ENCODE measurements at places on chromosomes 11 and 22.

GRCh38 chr11:75147191-75147874 is 3.6 kb upstream of the SLCO2B1 start:
- DNase-seq, result no peak

DNA sequence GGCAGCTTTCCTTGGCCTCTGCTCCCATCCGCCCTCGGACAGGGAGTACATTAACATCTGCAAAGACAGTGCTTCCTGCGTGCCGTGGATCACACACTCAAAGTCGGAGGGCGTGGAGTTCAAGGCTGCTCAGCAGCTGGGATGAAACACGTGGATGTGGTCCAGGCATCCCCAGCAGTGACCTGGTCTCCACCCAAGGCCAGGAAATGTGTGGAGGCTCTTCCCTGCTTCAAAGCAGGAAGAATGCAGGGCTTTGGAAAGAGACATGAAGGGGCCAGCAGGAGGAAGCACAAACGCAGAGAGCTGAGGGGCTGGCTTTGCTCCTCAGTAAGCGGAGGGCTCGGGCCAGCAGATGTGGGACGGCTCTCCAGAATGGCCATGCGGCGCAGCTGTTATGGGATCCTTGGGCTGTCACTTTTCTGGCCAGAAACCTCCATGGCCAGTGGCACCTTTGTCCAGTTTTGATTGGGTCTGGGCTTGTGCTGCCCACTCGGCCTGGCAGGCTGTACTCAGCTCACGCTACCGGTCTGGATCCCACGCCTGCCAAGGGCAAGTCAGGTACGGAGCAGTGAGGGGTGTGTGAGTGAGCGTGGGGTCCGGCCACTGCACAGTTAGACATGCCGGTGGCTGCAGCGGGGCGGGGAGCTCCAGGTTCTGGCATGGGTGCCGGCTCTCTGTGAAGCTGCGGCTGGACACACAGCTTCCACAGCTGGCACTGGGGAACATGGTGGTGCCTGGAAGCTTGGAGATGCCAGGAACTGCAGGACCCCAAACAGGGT is 438.0 kb downstream of the TBC1D22A start:
- no peak for DNase-seq

- no peak for DNase-seq
These were observed 28.3 kb downstream of the TSPAN18 start for GRCh38 chr11:44754876-44755555.

DNA sequence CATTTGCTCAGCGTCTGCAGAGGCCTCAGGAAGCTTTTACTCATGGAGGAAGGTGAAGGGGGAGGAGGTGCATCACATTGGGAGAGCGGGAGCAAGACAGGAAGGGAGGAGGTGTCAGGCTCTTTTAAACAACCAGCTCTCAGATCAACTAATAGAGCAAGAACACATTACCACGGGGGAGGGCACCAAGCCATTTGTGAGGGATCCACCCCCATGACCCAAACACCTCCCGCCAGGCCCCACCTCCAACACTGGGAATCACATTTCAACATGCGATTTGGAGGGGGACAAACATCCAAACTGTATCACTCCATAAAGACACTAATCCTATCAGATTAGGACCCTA is 18.9 kb upstream of the THY1 start:
- no peak for DNase-seq

DNA sequence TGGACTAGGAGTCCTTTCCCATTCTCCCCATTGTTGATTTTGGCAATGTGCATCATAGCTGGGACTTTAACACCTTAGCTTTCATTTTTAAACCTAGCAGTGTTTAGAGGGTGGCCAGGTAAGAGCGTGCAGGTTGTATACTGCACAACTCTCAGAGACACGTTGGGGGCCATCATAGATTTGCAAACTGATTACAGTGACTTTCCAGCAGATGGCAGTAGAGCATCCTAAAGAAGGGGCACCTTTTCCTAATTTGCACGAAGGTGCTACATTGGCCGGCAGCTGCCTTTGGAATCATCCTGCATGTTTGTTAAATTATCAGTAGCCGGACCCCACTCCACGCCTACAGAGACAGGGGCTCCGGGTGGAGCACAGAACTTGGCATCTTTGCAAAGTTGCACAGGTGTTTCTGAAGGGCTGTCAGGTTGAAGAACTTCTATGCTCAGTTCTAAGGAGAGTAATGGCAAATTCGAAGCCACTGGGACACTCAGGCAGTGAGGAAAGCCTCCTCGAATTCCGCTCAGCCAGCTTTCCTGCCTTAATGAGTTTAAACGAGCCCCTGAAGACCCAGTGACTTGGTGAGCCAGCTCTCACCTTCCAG is 7.7 kb downstream of the LHFPL7 start:
- no peak for DNase-seq

- no peak for DNase-seq
These were observed 79.3 kb downstream of the SGSM3 start for GRCh38 chr22:40449676-40450035.

DNA sequence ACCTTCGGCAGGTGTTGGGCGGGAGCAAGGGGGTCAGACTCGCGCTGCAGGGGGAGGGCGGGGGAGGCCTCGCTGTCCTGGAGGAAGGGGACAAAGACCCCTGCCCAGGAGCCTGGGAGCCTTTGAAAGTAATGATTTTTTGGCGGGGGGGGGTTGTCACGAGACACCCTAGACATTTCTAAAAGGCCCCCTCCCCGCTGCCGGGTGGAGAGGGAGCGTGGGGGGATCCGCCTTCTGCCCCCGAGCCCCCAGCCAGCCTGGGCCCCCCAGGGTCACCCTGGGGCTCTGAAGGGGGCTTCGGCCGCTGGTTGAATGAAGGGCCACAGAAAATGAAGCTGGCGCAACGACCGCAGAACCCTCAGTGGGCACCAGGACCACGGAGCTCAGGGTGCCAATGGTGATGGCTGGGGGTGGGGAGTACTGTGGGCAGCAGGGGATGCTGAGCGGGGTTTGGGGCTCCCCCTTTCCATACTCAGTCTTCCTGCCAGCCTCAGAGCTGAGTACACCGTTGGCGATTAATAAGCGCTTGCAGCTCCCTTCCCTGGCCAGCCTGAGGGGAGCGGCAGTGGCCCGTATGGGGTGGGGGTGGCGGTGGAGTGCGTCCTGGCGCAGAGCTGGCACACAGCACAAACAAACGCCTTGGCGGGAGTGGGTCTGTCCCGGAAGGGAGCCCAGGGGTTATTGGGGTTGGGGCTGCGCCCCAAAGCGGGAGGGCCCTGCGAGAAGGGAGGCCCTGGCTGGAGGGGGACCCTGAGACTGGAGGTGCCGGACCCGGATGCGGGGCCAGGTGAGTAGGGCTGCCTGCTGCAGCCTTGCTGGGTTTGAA is 1.2 kb upstream of the DUSP8 start:
- no peak for DNase-seq

DNA sequence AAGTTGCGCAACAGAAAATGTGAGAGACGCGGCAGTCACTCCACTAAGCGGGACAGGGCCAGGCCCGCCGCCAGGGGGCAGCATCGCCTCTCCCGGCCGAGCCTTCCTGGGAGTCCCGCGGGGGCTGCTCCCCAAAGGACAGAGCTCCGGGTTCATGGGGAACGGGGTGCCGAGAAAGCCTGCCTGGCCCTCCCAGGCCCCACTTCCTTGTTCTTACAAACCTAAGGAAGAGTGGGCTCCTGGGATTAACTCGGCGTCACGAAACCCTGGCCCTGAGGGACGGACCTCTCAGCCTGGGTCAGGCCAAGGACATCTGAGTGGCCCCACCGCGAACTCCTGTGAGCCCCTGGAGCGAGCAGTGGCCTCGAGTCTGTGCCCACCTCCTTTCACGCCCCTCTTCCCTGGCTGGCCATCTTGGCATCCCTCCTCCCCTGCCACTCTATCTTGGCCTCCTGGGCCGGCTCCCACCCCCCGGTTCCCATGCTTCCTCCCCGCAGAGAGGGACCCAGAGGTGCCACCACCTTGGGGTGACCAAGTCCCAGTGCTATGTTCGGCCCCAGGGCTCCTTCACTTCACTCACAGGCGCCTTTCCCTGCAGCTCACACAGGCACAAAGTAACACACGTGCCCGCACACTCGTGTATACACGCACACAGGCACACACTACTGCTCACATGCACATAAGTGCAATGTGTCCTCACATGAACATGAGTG is 99.9 kb upstream of the FGF3 start:
- no peak for DNase-seq

DNA sequence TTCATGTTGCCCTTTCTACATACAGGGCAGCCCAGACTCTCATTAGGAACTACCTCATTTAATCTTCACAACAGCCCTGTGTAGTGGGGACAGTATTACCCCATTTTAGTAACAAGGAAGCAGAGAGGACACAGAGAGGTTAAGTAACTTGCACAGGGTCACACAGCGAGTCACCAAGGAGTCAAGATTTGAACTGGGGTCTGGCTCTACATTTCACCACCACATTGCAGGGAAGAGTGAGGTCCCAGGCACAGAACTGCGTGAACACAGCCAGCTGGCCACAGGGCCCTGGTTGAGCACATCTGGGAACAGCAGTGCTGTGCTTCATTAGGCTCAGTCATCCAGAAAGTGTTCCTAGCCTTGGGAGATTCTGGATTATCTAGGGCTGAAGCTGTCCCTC is 45.4 kb upstream of the ISX start:
- no peak for DNase-seq

DNA sequence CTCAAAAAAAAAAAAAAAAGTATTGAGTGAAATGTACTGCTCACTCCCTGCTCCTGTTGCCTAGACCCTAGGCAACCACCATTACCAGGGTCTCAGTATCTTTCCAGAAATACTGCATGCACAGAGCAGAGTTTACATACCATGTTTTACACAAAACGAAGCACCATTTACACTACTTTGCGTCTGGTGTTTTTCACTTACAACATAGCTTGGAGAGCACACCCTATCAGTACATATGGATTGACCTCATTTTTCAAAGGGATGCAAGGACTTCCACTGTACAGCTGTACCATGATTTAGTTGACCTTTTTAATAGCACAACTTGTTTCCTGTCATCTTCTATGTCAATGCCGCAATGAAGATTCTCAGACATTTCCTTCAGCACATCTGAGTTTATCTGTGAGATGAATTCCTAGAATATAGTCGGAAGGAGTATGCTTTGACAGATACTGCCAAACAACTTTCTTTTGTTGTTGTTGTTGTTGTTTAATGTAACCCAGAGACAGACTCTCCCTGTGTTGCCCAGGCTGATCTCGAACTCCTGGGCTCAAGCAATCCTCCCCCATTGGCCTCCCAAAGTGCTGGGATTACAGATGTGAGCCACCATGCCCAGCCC is 6.1 kb downstream of the MYH9 start:
- no peak for DNase-seq

GRCh38 chr11:65817835-65818680 is 15.7 kb upstream of the SNX32 start:
- DNase-seq, result peak; percentile 74

GRCh38 chr11:114109206-114110090 is 49.9 kb downstream of the ZBTB16 start:
- no peak for DNase-seq

- DNase-seq, result no peak
These were observed 4.4 kb downstream of the DCPS start for GRCh38 chr11:126308271-126308671.

GRCh38 chr22:45164270-45165088 is 754 bp downstream of the NUP50 start:
- DNase-seq, result no peak

- DNase-seq, result no peak
These were observed 270.6 kb upstream of the ZC3H12C start for GRCh38 chr11:109822436-109823102.

GRCh38 chr11:14894657-14895598 is 2.9 kb upstream of the CYP2R1 start:
- no peak for DNase-seq

- no peak for DNase-seq
These were observed 4.1 kb upstream of the WDR74 start for GRCh38 chr11:62843466-62843865.

GRCh38 chr11:17978553-17979287 is 34.1 kb downstream of the SERGEF start:
- DNase-seq, result no peak

DNA sequence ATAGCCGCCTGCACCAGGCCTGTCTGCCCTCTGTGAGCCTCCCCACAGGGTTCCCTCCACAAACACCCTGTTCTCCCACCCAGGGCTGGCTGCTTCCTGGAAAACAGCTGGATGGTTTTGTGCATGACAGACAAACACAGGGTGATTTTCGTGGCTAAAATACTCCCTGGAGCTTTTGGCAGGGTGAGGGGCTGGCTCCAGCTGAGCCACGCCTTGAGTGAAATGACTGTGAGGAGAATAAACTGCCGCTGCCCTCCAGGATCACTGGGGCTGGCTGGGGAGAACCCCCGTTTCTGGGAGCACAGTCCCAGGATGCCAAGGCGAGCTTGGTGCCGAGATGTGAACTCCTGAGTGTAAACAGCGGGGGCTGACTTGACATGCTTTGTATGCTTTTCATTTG is 20.3 kb upstream of the PPP6R3 start:
- DNase-seq, result no peak

GRCh38 chr11:62431171-62431901 is 12.5 kb downstream of the SCGB1A1 start:
- no peak for DNase-seq

DNA sequence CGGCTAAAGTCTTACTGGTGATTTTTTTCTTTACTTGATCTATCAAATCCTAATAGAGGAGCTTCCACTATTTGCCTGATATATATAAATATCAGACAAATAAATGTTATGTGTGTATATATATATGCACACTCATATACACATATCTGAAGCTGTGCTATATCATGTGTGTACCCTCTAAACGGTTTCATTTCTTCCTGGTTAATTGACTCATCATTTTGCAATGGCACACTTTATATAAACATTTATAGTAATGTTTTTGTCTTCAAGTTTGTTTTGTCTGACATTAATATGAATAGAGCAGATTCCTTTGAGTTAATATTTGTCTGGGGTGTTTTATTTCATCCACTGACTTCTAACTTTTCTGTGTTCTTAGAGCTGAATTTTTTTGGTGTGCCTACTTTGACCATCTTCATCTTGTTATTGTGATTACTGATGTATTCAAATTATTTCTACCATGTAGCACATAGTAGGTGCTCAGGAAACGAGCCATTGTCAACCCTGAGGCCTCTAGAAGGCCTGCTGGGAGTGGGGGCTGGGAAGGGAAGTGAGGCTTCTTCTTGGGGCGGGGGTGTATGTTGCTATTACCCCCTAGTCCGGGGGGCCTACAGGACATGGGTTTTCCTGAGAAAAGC is 82.6 kb downstream of the LRRC32 start:
- DNase-seq, result no peak

DNA sequence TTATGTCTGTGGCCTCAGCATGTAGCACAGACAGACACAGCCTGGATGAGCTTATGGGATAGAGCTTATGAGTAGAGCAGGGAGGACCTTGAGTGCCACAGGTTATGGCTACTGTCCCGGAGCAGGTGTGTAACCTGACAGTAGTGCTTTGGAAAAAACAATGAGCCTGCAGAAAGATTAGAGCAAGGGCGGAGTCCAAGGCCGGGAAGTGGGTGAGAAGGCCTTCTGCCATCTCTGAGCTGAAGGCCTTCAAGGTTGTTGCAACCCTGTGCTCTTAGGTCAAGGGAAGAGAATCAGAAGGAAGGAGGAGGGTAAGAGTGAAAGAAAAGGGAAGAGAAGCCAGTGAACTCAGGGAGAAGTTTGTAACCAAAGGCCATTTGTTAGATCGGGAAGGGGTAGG is 3.9 kb upstream of the TAGLN start:
- DNase-seq, result no peak

GRCh38 chr22:19090586-19091127 is 31.6 kb downstream of the DGCR2 start:
- no peak for DNase-seq

- no peak for DNase-seq
These were observed 28.9 kb downstream of the RAB39A start for GRCh38 chr11:107957109-107957588.

- DNase-seq, result no peak
These were observed 1102.6 kb downstream of the DLG2 start for GRCh38 chr11:84524422-84525051.

- no peak for DNase-seq
These were observed 581.4 kb downstream of the KCNA4 start for GRCh38 chr11:29435421-29435820.

Measured in NCI-H510A (cell line).